RWPE1 (cell line): ENCODE measurements at places on chromosomes 5 and 9.

- no peak for DNase-seq
Observed at GRCh38 chr5:168935183-168935582, 356.0 kb upstream of the PANK3 start.

- peak; percentile 75 for DNase-seq
Observed at GRCh38 chr9:71249729-71250317, 128.4 kb upstream of the TRPM3 start.

DNA sequence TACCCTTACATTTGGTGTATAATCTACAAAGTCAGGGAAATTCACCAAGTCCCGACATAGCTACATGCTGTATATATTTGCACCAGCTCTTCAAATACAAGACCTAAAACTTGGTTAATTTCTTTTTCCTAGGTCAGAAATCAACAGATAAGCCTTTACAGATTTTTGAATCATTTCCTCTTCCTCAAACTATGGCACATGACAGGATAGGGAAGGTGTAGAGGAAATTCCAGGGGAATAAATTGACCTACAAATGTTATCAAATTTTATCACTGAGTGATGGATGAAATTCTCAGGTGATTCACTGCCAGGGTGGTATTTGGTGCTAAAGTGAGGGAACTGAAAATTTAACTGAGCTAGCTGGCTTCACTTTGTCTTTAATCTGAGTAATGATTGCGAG lies 360.0 kb downstream of the BNC2 start:
- DNase-seq = no peak

GRCh38 chr5:159049844-159050315 lies 49.8 kb downstream of the EBF1 start:
- no peak for DNase-seq

- DNase-seq = no peak
Observed at GRCh38 chr5:54212331-54212730, 98.0 kb downstream of the ARL15 start.

GRCh38 chr5:57862942-57863341 lies 380.3 kb upstream of the ACTBL2 start:
- DNase-seq = no peak

GRCh38 chr9:15423231-15423985 lies 732 bp downstream of the SNAPC3 start:
- peak; percentile 17 for DNase-seq

DNA sequence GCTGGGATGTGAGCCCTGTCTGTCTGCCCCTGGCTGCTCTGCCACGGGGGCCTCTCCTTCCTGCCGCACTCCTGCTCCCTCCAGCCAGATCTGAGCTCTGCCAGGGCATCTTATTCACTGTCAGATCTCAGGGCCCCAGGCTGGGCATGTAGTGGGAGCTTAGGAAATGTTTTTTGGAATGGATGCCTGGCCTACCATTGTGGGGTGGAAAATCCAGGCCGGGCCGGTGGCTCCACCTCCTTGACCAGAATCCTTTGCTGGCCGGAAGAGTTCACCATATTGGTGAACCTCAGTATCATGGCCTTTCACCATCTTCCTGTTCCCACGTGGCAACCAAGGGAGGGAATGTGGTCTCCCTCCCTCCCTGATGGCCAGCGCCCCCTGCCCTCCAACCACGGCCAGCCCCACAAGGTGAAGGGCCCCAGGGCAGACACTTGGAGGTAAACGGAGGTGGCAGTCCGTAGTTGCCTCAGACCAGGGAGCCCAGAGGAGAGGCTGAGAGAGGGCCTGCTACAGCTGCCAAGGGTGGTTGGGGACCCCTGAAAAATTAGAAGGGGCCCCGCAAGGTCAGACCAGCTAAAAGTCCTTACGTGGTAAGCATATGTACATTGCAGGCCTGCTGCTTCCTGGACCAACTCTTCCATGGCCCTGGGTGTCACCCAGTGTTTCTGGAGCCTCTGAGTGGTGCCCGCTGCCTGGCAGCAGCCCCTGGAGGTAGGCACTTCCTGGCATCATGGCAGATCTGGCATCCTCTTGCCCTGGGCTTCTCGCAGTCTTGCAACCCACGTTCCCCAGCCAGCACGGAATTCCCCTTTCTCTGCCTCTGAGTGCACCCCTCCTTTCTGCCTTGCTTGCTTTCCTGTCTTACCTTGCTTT lies 153.3 kb downstream of the RGS3 start:
- no peak for DNase-seq

DNA sequence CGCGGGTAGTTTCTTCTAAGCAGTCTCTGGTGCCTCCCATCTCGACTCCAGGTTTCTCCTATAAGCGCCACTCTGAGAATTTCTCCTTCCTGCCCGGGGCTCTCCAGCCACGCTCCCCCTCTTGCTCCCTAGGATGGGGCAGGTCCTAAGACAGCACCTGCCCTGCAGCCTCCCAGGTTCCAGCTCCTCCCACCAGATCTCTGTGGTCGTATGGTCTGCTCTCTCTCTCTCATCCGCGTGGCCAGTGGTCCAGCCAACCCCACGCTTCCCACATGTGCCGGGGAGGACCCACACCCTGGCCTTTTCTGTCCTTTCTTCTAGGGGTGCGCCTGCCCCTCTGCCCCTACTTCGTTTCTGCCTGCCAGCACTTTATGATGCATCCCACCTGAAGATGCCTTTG lies 40.5 kb downstream of the MVB12B start:
- no peak for DNase-seq

- DNase-seq = no peak
Observed at GRCh38 chr9:90770182-90770738, 31.4 kb upstream of the SYK start.

DNA sequence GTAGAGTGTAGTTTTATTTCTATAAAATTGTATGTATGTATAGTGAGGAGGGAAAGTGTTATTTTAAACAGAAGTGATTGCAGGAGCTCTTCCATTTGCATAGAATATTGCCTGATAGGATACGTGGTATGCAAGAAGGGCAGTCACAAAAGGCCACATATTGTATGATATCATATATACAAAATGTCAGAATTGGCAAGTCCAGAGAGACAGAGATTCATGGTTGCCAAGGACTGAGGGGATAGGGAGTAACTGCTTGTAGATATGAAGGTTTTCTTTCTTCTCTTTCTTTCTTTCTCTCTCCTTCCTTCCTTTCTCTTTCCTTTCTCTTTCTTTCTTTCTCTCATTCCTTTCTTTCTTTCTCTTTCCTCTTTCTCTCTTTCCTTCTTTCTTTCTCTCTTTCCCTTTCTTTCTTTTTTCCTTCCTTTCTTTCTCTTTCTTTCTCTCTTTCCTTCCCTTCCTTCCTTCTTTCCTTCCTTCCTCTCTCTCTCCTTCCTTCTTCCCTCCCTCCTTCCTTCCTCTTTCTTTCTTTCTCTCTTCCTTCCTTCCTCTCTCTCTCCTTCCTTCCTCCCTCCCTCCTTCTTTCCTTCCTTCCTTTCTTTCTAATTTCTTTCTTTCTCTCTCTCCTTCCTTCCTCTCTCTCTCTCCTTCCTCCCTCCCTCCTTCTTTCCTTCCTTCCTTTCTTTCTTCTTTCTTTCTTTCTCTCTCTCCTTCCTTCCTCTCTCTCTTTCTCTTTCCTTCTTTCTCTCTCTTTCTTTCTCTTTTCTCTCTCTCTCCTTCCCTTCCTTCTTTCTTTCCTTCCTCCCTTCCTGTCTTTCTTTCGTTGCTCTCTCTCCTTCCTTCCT lies 24.5 kb upstream of the WDR38 start:
- DNase-seq = no peak

DNA sequence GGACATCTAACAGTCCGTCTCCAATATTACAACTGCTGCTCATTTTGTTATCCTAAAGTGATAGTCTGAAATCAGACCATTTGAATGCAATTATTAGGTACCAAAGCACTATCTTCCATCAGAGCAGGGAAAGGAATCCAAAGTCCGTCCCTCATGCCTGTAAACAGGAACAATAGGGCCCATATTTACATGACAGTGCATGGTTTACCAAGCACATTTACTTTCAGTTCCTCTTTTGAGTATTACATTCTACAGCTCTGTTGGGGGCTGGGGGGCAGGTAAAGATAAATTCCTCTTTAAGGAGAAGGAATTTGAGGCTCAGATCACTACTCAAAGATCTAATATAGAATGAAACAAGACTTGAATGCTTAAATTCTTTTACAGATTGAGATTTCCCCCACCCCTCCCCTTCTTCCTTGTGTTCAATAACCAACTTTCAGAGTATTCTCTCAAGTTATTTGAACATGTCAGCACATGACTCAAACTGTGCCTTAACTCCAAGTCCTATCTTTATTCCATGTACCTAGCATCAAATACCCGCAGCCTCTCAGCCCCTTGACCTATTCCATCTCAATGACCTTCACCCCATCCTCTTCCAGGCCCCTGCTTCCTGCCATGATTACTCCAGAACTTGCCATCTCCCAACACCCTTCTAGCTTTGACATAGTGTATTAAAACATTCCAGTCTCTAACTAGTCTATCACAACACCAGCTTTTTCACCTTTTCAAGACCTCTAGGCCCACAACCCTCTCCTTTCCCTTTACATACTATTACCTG lies 71.0 kb downstream of the BRINP1 start:
- no peak for DNase-seq

DNA sequence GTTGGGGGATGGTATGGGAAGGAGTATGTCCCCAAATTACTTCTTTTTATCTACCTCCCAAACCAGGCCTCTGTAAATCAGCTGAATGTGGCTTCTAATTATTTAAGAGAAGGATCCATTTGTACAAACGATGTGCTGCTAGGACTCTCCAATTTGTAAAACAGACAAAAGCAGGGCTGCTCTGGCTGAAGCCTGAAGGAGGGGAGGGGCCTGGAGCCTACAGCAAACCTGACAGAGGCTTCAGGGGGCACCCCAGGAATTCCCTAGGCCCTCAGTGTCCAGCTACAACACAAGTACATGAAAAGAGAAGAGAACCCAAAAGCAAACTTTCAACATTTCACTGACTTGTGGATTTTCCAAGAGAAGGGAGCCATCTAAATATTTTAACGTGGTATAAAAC lies 939.4 kb upstream of the DMAC1 start:
- no peak for DNase-seq

DNA sequence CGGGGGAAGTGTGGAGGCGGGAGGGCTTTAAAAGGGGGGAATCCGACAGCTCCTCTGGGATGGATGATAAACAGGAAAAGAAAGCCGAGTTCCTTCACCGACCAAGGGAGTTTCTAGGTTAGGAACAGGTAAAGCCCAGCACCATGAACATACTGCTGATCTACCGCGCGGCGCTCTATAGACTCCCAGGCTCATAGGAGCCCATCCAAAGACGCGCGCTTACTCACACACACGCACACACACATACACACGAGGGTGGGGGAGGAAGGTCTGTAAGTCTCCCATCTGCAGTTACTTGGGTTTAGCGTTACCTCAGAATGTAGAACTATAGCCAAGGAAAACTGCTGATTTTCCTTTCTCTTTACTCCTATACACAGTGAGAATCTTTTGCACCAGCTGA lies 2.6 kb upstream of the GABRB2 start:
- DNase-seq = no peak

DNA sequence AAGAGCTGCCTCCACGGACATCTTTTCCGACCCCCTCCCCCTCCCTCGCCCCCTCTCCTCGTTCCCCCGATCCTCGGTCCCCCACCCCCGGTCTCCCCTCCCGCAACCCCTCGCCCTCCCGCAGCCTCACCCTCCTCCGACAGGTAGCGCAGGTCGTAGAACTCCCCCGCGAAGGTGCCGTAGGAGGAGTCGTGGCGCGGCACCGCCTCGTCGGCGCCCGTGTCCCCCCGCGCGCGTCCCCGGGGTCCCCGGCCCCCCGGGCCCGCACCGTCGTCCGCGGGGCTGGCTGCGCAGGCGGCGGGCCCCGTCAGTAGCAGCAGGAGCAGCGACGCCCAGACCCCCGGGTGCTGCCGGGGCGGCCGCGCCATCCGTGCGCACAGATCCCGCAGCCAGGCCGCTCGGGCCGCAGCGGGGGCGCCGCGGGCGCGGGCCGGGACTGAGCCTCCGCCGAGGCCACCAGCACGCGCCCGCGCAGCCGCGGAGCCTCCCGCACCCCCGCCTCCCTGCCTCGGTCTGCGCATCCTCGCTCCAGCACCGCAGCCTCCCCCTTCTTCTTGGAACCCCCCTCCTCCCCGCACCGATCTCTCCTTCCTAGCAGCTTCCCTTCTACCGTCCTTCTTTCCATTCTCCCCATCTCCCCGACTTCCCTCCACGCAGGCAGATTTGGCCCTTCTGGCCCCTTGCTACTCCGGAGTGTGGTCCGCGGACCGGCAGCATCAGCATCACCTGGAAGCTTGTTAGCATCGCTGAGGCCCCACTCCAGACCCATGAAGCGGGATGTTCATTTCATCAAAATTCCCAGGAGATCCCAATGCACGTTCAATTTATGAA lies at the start of gene FRRS1L:
Gene FRRS1L (minus strand): TSS at position 479 of the 831 bp plus-strand sequence. CDS start 111 bp downstream, at position 368.
- DNase-seq = peak; percentile 44

DNA sequence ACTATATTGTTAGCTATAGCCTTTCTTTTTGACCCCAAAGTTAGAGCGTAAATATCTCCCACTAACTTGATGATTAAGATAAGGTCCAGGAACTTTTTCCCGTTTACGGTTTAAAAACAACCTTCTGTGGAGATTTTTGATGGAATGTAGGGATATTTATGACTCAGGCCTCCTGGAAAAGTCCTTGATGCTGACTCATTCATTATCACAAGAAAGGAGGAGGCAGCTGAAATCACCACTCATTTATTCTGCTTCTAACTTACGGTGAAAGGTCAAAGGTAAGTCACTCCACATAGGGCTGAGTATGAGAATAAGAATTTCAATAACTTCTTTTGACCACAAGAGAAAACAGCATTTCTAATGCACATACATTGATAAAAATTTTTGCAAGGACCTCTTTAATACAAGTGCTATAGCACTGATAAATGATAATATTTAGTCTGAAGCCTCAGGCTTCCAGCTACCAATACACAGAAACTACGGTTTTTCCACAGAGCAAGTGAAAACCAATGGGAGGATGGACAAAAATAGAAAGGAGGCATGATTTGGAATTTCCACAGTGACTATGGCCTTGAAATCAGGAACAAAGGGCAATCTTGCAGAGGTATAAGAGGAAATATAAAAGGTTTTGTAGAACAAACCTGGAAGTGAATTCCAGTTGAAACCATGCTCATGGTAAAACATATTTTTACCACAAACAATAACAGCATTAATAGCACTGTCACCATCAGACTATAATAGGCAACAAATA lies 146.5 kb downstream of the PPP2R2B start:
- DNase-seq = peak; percentile 94

DNA sequence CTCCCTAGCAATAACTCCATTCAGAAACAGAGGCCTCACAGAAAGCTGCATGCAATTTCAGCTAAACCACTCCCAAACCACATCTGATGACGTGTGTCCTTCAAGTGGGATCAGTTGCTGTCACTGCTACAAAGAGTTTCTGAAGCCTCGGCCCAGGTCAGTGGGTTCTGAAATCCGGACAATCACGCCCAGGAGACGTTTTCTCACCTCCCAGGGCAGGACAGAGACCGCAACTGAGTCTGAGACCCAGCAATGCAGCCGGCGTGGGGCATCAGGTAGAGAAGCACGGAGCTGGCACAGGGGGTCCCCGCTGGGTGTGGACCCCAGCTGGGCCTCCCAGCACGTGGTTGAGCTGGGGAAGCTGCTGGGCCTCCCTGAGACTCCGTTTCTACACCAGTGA lies 2.6 kb upstream of the UBE2QL1 start:
- no peak for DNase-seq
